OCI-LY7 (cell line): ENCODE measurements at places on chromosomes 12 and 14. TPM values are rescaled to one million over a fixed set of nuclear protein-coding genes. Genes with fewer than 3 reads are reported as not detected.
A peak's percentile ranks its signal among the peaks of the same experiment; 100 is the strongest.

DNA sequence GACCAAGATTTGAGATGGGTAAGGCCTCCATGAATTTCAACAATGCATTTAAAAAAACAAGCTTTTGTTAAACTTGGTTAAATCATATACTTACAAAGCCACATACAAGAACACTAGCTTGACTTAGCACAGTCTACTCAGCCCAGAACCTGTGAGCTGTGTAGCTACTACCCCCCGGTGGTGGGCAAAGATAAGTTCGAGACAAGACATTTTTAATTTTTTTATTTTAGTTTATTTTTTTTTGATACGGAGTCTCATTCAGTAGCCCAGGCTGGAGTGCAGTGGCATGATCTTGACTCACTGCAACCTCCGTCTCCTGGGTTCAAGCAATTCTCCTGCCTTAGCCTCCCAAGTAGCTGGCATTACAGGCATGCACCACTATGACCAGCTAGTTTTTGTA lies 3.7 kb upstream of the NECAP1 start:
- DNase-seq = peak; percentile 66

DNA sequence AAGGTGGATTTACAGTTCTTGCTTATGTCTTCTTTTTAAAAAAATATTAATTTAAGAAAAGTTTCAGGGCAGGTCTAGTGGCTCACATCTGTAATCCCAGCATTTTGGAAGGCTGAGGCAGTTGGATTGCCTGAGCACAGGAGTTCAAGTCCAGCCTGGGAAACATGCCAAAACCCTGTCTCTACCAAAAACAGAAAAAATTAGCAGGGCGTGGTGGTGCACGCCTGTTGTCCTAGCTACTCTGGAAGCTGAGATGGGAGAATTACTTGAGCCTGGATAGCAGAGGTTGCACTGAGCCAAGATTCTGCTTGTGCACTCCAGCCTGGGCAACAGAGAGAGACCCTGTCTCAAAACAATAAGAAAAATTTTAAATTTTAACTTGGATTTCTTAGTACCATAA lies 5.4 kb upstream of the TAS2R46 start:
- no peak for DNase-seq

GRCh38 chr12:47828976-47829482 lies 9.3 kb upstream of the HDAC7 start:
- DNase-seq = no peak

Gene SERPINA6
- total RNA-seq = not detected in 2 replicates

GRCh38 chr12:77603946-77604345 lies 226.7 kb upstream of the NAV3 start:
- DNase-seq = no peak

Gene DPF3
- 0.42 and 0.55 TPM in 2 replicates for total RNA-seq

Gene SPIC
- total RNA-seq = not detected in 2 replicates
